ENCODE measurements at places on chromosomes 6 and 20. TPM values are rescaled to one million over a fixed set of nuclear protein-coding genes. Genes with fewer than 3 reads are reported as not detected.

GNAS-AS1 gene
- total RNA-seq: not detected

CALHM4 gene
- not detected for total RNA-seq

GRCh38 chr6:52364480-52365166, 2.7 kb downstream of the PAQR8 start:
- no peak for DNase-seq

DNA sequence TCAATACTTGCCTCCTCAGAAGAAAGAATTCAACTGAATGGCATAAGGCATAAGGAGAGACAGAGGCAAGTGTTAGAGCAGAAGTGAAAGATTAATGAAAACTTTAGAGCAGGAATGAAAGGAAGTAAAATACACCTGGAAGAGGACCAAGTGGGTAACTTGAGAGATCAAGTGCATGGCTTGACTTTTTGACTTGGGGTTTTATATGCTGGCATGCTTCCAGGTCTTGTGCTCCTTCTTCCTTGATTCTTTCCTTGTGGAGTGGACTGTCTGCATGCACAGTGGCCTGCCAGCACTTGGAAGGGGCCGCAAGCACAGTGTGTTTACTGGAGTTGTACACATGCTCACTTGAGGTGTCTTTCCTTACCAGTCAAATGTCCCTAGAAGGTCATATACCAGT, 222.1 kb upstream of the UFL1 start:
- DNase-seq: no peak
